Cortex of kidney (tissue), 1 donor: ENCODE measurements at places on chromosomes 7 and 10.

GRCh38 chr10:75852851-75853484, 421.5 kb downstream of the LRMDA start:
- no peak for DNase-seq

DNA sequence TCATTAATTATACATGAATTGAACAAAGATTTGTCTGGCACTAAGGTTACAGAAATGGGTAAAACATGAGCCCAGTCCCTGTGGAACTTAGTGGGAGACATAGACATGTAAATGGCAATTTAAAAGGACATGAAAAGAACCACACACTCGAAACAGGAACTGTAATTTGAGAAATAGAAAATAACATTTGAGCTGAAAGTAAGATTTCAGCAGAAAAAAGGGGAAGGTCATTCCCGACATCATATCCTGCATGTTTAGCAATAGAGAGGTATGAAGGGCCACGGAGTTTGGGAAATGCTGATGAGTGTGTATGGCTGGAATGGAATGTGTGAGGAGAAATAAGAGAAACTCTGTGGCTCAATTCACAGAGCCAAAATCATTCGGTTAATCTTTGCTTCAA, 175.4 kb upstream of the AHR start:
- DNase-seq, result no peak

GRCh38 chr7:123916240-123916724, 8.8 kb upstream of the SPAM1 start:
- no peak for DNase-seq

DNA sequence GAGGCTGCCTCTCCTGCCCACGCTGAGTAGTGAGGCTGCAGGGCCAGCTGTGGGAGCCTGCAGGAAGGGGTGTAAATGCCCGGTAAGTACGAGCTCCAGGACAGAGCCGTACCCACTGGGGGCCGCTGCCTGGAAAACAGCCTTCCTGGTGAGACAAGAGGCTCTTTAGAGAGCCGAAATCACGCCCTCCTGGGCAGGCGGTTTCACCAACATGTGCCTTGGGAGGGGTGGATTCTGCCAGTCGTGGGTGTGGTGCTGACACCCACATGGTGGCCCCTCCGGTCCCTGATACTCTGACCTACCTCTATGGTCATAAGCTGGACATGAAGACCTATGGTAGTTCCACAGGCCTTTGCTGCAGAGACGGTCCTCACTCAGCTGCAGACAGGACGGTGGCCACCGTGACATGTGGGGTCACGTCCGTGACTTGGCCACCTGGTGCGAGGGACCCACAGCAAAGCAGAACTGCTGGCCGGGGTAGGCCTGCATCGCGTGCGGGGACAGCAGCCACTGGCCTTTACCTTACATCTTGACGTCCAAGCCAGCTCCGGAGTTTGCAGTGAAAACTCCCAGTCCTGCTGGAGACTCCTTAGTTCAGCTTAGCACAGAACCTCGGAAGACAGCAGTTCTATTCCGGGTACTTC, 46.9 kb downstream of the PITRM1 start:
- DNase-seq, result no peak

DNA sequence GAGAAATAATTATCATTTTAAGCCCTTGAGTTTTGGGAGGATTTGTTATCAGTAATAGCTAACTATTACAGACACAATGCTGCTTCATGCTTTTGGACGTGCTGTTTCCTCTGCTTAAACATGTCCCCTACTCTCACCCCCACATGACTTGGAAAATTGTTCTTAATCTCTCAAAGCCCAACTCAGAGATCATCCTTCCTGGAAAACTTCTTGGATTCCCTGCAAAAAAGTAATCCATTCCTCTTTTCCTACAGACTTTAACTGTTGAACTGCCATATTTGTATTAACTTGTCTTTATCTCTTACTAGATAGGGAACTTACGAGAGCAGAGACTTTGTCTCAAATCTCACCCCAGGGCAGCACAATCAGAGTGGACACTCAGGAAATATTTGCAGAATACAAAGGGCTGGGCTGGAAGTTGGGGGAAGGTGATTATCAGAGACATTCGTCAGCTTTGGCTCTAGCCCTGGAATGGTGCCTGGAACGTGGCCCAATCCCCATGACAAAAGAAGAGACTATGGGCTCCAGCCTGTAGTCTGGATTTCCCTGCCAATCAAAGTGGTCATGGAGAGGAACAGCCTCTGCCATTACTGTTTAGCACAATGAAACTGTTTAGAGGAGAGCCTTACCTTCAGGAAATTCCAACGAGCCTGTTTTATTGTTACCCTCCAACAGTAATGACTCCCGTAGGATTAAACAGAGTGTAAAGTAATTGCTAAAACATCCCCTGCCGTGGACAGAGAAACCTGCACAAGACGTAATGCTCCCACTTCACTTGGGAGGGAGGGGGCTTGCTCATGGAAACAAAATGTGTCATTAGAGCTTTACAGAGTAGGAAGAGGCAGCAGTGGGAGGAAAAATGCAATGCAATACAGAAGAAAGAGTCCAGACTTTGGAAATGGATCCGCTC, 140.4 kb upstream of the AUTS2 start:
- DNase-seq, result no peak

- no peak for DNase-seq
These were observed 39.3 kb downstream of the TAS2R41 start for GRCh38 chr7:143516981-143517380.

- no peak for DNase-seq
These were observed 64.4 kb downstream of the SUGCT start for GRCh38 chr7:40199076-40199802.

DNA sequence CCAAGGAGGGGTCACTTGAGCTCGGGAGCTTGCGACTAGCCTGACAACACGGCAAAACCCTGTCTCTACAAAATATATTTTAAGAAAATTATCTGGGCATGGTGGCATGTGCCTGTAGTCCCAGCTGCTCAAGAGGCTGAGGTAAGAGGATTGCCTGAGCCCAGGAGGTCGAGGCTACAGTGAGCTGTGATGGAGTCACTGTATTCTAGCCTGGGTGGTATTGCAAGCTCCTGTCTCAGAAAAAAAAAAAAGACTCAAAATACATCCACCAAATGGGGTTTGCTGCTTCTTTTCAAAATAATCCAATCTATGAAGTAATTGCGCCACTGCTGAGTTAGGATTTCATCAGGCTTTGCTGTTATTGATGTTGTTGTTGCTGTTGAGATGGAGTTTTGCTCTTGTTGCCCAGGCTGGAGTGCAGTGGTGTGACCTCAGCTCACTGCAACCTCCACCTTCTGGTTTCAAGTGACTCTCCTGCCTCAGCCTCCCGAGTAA, 11.1 kb upstream of the VIM start:
- no peak for DNase-seq

GRCh38 chr10:8758029-8758428, 703.5 kb downstream of the GATA3 start:
- DNase-seq, result no peak

DNA sequence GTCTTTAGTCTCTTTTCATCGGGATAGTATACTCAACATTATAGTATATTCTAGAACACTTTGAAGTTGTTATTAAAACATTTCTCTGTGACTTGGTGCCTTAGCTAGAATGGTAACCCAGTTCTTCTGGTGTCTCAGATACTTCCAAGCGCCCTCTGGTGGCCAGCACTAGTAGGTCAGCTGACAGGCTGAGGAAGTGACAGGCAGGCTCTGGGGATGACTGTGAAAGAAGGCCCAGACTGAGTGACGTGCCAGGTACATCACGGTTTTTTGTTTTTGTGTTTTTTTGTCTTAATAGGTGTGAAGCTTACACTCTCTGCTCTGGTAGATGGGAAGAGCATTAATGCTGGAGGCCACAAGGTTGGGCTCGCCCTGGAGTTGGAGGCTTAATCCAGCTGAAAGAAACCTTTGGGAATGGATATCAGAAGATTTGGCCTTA, 5.1 kb downstream of the COMTD1 start:
- no peak for DNase-seq

- DNase-seq, result no peak
These were observed 273.7 kb upstream of the KLF14 start for GRCh38 chr7:131007439-131008330.

DNA sequence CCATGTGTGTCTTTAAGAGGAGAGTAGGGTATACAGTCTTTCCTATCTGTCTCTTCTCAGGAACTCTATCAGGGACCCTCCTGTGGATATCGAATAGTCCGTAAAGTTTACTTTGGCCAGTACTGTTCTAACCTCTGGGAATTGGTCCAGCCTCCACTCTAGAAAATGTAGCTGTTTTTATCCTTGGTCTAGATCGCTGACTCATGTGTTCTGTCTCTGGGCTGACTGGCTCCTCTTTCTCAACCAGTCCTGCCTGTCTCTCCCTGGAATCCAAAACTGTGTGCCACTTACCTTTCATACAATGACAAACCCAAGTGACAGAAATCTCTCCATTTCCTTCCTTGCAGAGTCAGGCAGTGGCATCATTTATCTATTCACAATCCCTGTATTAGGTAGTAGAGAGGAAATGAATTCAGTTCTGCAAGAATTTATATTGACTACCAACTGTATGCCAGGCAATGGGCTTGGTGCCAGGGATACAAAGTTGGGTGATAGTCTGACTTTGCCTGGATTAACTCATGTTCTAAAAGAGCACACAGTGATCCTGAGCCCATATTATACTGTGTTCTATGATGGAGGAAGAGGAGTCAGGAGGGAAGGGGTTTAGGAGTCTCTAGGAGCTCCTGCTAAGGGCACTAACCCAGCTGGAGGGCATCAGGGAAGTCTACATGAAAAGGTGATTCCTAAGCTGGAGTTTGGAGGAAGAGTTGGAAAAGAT, 232.7 kb downstream of the LRMDA start:
- no peak for DNase-seq

- no peak for DNase-seq
These were observed 583.5 kb downstream of the PARD3 start for GRCh38 chr10:34231441-34232180.
